ENCODE measurements at places on chromosomes 2 and 18.

DNA sequence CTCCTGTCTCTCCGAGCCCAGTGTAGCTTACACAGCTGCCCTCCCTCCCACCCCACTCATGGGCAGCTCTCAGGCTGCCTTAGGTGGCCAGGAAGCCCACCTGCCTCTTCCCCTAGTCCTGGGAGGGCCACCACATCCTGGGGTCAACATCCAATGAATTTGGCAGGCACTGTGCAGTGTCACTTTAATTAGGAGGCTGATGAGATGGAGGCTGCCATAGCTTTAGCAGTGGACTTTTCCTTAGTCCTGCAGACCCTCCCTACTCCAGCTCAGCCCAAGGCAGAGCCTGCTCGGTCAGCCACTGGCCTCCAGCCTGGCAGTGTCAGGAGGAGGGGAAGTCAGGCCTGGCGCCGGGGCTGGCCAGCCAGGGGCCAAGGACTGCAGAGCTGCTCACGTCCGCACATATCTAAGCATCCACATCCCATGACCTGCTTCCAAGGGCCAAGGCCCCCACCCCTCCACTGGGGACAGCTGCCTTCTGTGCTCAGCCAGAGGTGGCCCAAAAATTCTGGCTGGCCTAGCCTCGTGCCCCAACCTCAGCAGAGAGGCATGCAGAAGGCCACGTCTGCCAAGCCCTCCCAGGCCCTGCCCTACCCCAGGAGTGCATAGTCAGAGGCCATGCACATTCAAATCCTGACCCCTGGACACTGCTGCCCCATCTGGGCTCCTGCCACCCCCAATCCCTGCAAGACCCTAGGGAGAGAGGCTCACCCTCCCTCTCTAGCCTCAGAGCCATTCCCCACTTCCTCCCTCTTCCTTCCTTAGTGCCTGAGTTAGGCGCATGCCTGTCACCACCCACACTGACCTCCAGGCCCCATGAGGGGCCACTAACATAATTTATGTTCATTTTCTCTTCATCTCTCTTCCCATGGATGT is 33.1 kb downstream of the ADRA2B start:
- no peak for DNase-seq

DNA sequence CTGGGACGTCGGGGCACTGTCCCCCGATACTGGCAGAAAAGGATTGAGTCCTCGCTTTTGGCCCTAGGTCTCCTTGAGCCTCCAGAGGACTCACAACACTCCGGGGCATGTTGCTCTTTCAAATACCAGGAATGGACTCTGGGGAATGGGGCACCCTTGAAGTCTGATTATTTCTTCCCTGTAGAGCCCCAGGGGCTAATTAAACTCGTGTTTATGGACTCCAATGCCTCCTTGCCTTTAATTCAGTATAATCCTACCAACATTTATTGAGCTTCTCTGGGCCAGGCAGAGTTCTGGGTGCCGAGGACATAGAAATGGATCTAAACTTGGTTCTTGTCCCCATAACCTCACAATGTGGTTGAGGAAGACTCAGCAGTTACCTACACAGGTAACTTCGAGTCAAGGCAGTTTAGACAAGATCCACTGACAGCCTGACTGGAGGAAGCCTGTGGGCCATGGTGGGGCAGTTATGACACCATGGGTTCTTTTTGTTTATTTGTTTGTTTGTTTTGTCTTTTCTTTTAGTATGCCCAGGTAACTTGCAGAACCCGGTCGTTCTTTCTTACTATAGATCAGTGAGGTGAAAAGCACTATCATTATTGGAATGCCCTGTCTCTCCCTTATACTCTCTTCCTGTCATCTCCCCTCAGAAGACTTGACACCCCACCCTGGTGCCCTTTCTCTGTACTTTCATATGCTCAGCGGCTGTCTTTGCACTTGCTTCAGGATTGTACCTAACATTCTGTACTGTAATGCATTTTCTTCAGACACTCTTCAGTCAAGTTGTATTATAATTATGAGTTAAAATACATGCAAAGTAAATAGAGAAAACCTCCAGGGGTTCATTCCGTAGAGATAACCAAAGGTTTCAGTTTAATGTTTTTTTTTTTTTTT is 3.2 kb downstream of the CFLAR start:
- DNase-seq: no peak

GRCh38 chr18:77003316-77003715 is 129.3 kb downstream of the MBP start:
- DNase-seq: no peak

DNA sequence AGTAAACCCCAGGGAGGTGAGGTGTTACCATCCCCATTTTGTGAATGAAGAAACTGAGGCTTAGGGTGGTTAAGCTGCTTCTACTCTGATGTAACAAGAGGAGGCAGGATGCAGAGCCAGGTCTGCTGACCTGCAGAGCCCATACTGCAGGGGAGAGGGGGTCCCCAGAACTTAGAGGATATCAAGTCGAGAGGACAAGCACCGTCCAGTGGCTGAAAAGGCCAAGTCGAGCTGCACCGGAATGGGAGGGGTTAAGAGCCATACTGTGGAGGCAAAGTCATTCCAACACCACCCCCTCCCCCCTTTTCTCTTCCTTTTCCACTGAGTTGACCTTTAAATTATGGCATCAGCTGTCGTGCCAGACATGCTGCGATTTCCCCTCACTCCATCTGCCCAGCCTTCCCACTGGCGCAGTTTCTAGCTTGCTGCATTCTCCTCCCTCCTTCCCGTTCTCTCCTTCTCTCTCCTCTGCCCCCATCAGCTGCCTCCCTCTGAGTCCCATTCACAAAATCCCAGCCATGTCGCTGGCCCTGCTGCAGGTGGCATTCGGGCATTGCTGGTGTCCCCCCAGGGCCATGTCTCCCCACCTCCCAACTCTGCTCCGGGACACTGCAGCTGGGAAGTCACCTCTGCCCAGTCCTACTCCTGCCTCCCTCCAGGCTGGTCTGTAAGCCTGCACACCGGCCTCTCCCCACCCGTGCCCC is 346.9 kb downstream of the DYSF start:
- DNase-seq: no peak

DNA sequence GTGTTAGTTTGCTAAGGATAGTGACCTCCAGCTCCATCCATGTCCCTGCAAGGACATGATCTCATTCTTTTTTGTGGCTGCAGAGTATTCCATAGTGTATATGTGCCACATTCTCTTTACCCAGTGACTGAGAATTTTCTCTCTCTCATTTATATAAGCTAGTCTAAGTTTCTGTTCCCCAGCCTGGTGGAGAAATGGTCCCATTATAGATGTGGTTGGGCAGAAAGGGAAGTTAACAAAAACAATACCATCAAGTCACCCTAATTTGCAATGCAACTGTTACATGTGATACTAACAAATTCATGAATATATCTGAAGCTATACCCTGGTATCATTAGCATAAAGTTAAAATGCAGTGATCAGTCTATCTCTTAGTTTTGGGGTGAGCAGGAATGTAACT is 54.0 kb downstream of the DNER start:
- no peak for DNase-seq

GRCh38 chr2:30705711-30706533 is 101.3 kb downstream of the CAPN13 start:
- DNase-seq: no peak

DNA sequence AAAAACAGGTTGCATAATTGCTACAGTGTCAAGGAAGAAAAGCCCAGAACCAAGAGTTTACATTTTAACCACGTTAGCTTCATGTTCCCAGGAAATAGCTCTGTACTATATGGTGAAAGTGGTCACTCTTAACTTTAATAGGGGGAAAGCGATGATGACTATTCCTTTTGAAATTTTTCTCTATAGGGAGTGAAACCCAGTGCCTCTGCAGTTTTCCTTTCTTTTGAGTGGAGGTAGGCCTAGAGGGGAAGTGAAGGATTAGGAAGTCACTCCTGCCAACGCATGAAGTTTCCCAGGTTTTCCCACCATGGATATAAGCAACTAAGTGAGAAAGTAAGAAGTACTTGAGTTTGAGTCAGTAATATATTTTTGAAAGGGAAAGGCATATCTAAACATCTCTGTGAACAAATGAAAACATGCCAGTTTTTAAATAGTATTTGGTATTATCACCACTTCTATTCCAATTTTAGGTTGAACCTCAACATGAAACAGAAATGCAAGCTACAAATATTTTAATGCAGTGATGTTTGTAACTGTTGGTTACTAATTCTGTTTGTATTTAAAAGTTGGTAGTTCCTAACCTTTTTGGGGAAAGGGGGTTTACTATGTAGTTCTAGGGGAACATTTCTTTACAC is 91.9 kb downstream of the VRK2 start:
- DNase-seq: no peak

GRCh38 chr2:24682304-24682703 is 110.9 kb downstream of the PTRHD1 start:
- no peak for DNase-seq

- DNase-seq: no peak
Observed at GRCh38 chr2:56040189-56040588, 116.6 kb upstream of the EFEMP1 start.

DNA sequence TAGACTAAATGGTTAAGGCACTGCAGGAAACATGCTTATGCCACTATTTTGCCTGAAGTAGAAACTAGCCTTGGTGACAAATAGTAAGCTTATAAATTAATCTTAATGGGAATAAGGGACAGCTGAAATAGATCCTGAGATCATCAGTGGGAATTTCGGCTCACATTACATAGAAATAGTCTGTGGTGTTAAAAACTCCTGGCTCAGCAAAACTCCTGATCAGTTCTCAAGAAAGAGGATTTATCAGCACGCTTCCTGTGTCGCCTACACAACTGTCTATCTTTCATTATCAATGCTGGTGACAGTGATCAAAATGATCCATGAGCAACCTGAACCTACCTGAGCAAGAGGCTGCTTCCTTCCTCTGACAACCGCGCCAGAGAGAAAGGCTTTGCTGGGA is 17.0 kb upstream of the DNER start:
- DNase-seq: no peak

DNA sequence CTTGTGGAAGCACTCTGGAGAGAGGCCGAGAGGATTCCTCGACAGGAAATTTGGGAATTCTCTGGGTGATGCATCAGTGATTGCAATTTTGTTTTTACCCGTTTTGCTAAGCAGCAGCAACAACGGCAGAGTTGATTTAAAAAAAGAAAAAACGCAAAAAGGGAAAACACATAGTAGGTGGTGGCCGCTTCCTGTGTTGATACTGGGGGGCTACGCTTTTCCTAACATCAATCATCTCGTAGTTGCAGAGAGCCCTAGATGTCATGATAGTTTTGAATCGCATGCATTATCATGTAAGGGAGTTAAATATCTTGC is 271 bp upstream of the RBM43 start:
- DNase-seq: no peak

GRCh38 chr2:142954493-142954892 is 77.0 kb downstream of the KYNU start:
- DNase-seq: no peak

- DNase-seq: no peak
Observed at GRCh38 chr18:58805467-58806187, 59.0 kb upstream of the ZNF532 start.

DNA sequence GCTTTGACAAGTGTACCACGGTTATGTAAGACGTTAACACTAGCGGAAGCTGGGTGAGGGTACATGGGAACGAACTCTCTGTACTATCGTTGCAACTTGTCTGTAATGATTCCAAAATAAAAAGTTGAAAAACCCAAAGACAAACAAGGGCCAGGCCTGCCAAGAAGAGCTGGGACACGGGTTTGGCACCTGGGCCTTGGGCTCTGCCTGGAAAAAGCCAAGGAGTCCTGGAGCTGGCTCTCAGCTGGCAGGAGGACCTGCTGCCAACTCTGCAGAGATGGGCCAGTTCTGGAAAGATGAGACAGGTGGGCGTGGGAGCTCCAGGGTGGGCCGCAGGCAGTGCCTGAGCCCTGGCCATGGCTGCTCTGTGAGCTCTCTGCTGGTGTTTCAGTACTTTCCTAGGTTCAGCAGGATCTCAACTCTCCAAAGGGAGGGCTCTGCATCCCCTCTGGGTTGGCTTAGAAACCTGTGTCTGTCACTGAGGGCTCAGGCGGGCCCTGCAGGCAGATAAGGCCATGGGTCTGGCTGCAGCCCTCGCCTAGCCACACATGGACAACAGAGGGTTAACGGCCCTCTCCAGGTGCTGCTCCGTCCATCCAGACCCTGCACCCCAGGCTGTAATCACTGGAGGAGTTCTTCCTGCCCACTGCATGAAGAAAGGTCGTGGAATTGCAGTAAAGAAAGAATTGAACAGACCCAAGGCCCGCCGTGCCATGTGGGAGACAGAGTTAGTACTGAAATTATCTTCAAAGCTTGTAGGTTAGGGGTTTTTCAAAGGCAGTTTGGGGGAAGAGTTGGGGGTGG is 89.9 kb downstream of the RHOB start:
- no peak for DNase-seq

- no peak for DNase-seq
Observed at GRCh38 chr2:101282980-101283379, 25.5 kb downstream of the RNF149 start.

DNA sequence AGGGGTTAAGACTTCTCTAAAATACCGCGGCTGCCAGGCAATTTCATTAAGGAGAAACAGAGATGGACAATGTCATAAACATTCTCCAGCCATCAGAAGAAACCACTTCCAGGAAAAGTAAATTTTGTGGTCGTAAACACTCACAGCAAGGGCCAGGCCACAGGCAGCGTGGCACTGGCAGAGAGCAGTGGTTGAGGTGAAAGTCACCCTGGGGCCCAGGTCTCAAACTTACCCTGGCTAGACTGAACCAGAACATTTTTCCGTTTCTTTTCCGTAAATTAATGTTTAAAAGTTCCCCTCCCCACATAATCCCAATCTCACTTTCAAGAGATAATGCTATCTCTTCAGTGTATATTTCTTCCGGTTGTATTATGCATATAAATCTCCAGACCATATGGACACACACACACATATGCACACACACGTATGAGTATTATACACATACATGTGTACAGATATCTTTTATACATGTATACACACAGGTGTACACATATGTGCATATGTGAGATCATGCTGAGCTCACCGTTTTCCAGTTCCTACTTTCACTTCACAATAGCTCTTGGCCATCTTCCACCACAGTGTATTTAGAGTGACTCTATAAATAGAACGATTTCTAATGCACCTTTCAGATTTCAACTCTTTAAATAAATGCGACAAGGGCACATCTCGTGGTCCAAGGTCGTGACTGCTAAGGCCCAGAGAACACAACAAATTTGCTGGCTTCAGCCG is 90.1 kb downstream of the MALT1 start:
- no peak for DNase-seq

DNA sequence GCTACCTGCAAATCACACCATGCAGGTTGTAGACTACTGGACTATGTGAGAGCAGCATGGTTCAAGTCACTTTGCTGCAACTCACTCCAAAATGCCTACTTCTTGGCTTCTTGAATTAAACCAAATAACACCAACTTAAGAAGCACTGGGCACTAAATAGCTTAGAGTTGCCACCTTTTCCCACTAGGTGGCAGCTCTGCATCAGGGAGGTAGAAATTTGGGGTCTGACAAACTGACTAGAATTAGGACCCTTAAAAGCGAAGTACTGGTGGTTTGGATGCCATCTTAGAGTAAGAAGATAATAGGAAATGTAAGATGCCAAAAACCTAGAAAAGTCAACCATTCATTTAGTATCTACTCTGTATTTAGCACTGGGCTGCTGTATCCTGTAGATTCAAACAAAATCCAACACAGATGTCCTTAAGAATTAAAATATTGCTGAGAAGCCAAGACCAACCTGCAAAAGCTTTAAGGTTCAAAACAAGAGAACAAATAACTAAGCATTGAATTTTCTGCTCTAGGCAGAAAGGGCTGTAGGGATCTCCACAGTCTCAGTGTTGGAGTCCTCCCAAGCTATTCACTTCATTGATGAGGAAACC is 65.5 kb downstream of the CCBE1 start:
- no peak for DNase-seq

- no peak for DNase-seq
Observed at GRCh38 chr2:147913701-147914480, 69.1 kb downstream of the ACVR2A start.
